Transverse colon (tissue), 4 donors: ENCODE measurements at places on chromosomes 4 and X. TPM values are rescaled to one million over a fixed set of nuclear protein-coding genes. Genes with fewer than 3 reads are reported as not detected.

- no peaks in the 10 kb centered on the region for H3K4me1 ChIP-seq
- no peaks in the 10 kb centered on the region for H3K27me3 ChIP-seq
- H3K4me3 ChIP-seq: peak overlapping the region; percentile 57
- H3K36me3 ChIP-seq: no peaks in the 10 kb centered on the region
Measured at GRCh38 chrX:81202456-81202819, 536 bp downstream of the SH3BGRL start.

GRCh38 chr4:185576962-185577950, 41.9 kb upstream of the PDLIM3 start:
- H3K36me3 ChIP-seq: no peaks in the 10 kb centered on the region
- H3K27ac ChIP-seq: peak overlapping the region; percentile 36
- DNase-seq: no peak

- no peak overlapping the region for H3K4me3 ChIP-seq
- no peak overlapping the region for H3K27ac ChIP-seq
- DNase-seq: no peak
- no peaks in the 10 kb centered on the region for H3K36me3 ChIP-seq
Measured at GRCh38 chrX:38458071-38458470, 103.3 kb upstream of the TSPAN7 start.

DNA sequence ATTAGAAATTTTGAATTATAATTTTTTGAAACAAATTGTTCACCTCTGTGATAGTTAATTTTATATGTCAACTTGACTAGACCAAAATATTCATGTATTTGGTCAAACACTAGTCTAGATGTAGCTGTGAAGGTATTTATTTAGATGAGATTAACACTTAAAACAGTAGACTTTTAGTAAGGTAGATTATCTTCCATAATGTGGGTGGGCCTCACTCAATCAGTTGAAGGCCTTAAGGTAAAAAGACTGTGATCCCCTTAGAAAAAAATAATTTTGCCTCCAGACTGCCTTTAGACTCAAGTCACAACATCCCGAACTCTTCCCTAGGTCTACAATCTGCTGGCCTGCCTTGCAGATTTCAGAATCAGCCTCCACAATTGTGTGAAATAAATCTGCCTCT, 177.3 kb upstream of the PABPC5 start:
- H3K27me3 ChIP-seq: no peaks in the 10 kb centered on the region
- no peak overlapping the region for H3K27ac ChIP-seq
- H3K36me3 ChIP-seq: no peaks in the 10 kb centered on the region
- H3K4me3 ChIP-seq: no peak overlapping the region
- H3K4me1 ChIP-seq: no peaks in the 10 kb centered on the region
- DNase-seq: no peak

- H3K36me3 ChIP-seq: no peaks in the 10 kb centered on the region
- H3K4me1 ChIP-seq: no peaks in the 10 kb centered on the region
- no peaks in the 10 kb centered on the region for H3K27me3 ChIP-seq
- DNase-seq: no peak
Measured at GRCh38 chr4:67201334-67201733, 344.0 kb downstream of the CENPC start.

GRCh38 chr4:25870081-25870480, 7.3 kb upstream of the SEL1L3 start:
- peak overlapping the region; percentile 7 for H3K27ac ChIP-seq
- H3K27me3 ChIP-seq: no peaks in the 10 kb centered on the region
- peaks cover 5% of the 10 kb centered on the region for H3K4me1 ChIP-seq
- no peak overlapping the region for H3K4me3 ChIP-seq

GRCh38 chr4:8770518-8771257, 101.0 kb downstream of the HMX1 start:
- no peak overlapping the region for H3K27ac ChIP-seq
- H3K36me3 ChIP-seq: no peaks in the 10 kb centered on the region
- DNase-seq: no peak
- no peaks in the 10 kb centered on the region for H3K4me1 ChIP-seq

GRCh38 chrX:40266490-40267333, 169.0 kb upstream of the BCOR start:
- peak overlapping the region; percentile 63 for H3K27ac ChIP-seq
- H3K36me3 ChIP-seq: no peaks in the 10 kb centered on the region
- peak overlapping the region; percentile 40 for H3K4me3 ChIP-seq
- H3K27me3 ChIP-seq: no peaks in the 10 kb centered on the region
- H3K4me1 ChIP-seq: no peaks in the 10 kb centered on the region

DNA sequence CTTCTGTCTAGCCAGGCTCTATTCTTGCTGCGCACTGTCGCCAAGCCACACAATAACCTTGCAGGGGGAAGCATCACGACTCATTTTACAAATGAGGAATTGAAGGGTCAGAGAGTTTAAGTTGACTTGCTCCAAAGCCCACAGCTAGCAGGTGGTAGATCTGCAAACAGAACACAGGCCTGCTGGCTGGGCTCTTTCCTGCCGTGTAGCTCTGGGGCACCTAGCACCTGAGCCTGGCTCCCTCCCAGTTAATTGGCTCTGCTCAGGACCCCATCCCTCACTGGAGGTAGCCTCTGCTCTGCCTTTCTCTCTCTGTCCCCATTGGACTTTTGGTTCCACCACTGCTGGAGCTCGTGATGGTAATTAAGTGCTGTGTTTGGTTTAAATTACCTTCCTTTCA, 98.5 kb downstream of the NSUN7 start:
- no peaks in the 10 kb centered on the region for H3K4me1 ChIP-seq
- H3K27ac ChIP-seq: no peak overlapping the region
- H3K4me3 ChIP-seq: no peak overlapping the region
- no peaks in the 10 kb centered on the region for H3K27me3 ChIP-seq
- no peak for DNase-seq

DNA sequence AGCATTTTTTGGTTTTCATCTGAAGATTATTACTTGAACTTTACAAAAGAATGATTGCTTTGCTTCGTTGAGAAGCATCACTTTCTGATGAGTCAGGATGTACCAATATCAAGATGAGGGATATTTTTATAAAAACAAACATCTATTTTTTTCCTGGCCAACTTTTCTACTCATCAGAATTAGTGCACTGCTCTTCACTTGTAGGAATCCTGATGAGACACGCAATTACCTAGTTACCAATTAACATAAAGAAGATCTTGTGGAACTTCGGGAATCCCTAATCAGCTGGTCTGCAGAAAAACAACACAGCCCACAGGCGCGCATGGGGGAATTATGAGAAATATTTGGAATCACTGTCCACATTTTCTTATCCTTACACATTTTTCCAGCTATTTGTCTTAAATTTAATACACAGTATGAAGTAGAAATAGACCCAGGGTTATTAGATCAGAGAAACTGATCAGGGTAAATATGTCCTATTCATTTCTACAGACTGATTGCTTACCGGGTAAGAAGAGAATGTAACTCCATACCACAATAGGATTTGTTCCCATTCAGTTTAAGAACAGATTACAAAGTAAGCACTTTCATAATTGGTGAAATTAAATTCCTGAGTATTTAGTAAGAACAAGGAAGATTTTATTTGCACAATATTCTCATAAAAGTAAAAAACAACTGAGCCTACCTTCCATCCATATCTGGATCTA, 50.9 kb downstream of the MFAP3L start:
- H3K36me3 ChIP-seq: no peaks in the 10 kb centered on the region
- DNase-seq: no peak
- no peaks in the 10 kb centered on the region for H3K27me3 ChIP-seq

DNA sequence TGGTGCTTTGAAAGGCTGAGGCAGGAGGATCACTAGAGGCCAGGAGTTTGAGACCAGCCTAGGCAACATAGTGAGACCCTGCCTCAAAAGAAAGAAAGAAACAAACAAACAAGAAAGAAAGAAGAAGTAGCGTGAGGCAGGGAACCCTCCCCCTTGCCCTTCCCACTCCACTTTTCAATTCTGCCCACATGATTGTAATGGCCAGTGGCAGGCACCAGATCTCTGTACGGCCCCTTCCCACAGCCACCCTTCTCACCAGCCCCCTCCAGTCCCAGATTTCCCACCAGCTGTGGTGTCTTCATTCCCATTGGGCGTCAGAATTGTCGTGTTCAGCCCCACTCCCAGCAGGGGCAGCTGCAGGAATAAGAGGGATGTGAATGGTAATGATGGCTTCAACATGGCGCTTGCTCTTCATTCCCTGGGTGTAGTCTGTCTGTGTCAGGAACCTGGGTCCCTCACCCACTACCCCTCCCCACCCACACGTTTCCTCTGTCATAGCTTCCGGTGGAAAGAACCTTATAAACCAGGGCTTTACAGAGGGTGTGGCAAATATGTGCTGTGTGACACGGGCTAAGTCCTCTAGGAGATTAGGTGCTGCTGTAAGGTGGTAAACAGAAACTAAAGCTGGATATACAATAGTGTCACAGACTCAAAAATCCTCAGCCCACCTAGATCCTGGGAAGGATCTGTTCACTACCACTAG, at the start of gene IL2RG:
TSS of gene IL2RG (minus strand) at position 437 of the 703 bp plus-strand sequence. CDS start at position 399, 38 bp downstream.
- no peaks in the 10 kb centered on the region for H3K36me3 ChIP-seq
- H3K27me3 ChIP-seq: no peaks in the 10 kb centered on the region

DNA sequence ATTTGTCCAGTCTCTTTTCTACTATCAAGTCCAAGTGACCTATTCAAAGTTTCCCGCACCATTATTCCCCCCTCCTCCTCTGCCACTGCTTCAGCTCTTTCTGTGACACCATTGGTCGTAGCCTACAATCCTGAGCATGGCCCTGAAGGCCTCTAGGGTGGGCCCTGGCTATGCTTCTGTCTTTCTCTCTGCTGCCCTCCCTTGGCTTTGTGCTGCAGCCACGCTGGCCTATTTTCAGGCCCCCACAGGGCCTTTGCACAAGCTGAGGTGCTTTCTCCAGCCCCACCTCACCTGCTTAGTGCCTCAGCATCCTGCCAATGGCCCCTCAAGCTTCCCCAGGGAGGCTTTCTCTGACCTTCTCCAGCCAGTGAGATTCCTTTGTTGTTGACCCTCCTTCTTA, 156.5 kb downstream of the NHS start:
- H3K4me3 ChIP-seq: no peak overlapping the region
- no peak overlapping the region for H3K27ac ChIP-seq
- DNase-seq: no peak
- no peaks in the 10 kb centered on the region for H3K27me3 ChIP-seq
- H3K4me1 ChIP-seq: no peaks in the 10 kb centered on the region

DNA sequence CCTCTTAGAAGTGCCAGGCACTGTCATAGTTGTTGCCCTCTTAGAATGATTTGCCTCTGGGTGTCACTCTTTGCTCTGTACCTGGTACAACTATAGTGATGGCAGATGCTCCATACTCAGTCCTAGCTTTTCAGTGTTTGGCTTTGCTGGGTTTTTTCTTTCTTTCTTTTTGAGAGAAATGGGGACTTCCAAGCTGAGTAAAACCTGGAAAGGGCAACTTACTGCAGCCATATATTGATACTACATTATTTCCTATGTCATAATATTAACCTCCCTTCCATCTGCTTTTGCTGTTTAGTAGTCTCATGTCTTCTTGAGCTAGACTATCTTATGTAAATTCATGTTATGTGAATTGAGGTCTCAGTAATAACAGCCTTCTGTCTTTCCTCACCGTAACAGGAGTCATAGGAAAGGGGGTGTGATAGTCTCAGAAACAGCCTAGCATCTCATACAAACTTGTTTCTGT, 49.0 kb downstream of the NIPAL1 start:
- no peaks in the 10 kb centered on the region for H3K27me3 ChIP-seq
- no peak overlapping the region for H3K27ac ChIP-seq
- no peaks in the 10 kb centered on the region for H3K4me1 ChIP-seq
- H3K4me3 ChIP-seq: no peak overlapping the region

DNA sequence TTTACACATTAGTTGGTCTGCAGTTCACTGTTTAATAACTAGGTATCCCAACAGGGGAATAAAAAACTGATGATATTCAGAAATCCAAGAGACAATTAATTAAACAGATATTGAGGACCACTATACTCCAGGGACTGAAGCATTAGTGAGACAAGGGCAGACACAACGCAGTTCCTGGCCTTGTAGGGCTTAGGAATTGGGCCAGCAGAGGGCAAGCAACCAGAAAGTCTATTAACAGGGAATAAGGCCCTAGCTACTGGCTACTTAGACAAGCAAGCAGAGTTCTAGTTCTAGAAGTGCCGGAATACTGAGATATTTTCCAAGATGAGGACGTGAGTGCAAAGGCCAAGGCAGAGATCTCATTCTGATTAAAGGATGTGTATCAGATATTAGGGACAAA, 58.6 kb upstream of the ADGRA3 start:
- H3K36me3 ChIP-seq: no peaks in the 10 kb centered on the region
- no peak overlapping the region for H3K4me3 ChIP-seq
- no peaks in the 10 kb centered on the region for H3K27me3 ChIP-seq
- H3K4me1 ChIP-seq: no peaks in the 10 kb centered on the region
- no peak for DNase-seq
- peak overlapping the region; percentile 50 for H3K27ac ChIP-seq

GRCh38 chr4:1371176-1372165, 24.5 kb downstream of the UVSSA start:
- H3K4me3 ChIP-seq: no peak overlapping the region
- no peak overlapping the region for H3K27ac ChIP-seq
- H3K36me3 ChIP-seq: no peaks in the 10 kb centered on the region
- H3K4me1 ChIP-seq: no peaks in the 10 kb centered on the region
- DNase-seq: no peak
- H3K27me3 ChIP-seq: no peaks in the 10 kb centered on the region

DNA sequence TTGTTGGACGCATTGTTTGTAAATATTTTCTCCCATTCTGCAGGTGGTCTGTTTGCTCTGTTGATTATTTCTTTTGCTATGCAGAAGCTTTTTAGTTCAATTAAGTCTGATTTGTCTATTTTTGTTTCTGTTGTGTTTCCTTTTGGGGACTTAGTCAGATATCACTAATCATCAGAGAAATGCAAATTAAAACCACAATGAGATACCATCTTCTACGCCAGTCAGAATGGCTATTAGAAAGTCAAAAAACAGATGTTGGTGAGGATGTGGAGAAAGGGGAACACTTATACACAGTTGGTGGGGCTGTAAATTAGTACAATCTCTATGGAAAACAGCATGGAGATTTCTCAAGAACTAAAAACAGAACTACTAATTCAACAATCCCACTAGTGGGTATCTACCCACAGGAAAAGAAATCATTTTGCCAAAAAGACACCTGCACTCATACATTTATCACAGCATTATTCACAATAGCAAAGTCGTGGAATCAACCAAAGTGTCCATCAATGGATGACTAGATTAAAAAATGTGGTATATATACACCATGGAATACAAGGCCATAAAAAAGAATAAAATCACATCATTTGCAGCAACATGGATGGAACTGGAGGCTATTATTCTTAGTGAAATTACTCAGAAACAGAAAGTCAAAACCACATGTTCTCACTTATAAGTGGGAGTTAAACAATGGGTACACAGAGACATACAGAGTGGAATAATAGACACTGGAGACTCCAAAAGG, 8.1 kb downstream of the COQ2 start:
- no peak overlapping the region for H3K27ac ChIP-seq
- no peaks in the 10 kb centered on the region for H3K36me3 ChIP-seq
- no peak for DNase-seq
- H3K4me1 ChIP-seq: peaks cover 7% of the 10 kb centered on the region
- no peaks in the 10 kb centered on the region for H3K27me3 ChIP-seq

The TADA2B gene
- 30.3 TPM for total RNA-seq

The NAP1L5 gene
- not detected for total RNA-seq

The ANXA5 gene
- total RNA-seq: 76.9 TPM

The MAGEA10 gene
- not detected for total RNA-seq

The PAGE2 gene
- total RNA-seq: not detected

The AR gene
- total RNA-seq: 2.4 TPM

The GABRE gene
- 81.0 TPM for total RNA-seq

The NPY2R gene
- total RNA-seq: 1.00 TPM

The NRK gene
- under 0.01 TPM for total RNA-seq
